Tongue (tissue), 3 donors: ENCODE measurements at places on chromosomes 2 and 18. TPM values are rescaled to one million over a fixed set of nuclear protein-coding genes. Genes with fewer than 3 reads are reported as not detected.

DNA sequence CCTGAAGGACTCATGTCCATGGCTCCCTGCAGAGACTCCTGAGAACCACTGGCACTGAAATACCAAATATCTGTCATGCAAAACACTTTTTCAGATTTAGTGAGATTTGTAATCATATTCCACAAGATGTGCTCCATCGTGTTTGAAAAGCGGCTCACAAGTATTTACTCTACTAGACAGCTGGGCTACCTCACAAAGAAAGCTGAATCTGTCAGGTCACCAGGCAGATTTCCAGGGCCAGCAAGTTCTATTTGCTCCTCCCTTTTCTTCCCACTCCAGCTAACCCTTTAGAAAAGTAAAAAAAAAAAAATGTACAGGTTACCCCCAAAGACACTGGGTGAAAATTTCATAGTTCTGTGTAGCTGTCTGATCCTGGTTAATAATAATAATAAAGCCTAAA, 22.9 kb downstream of the WIPF1 start:
- no peak for DNase-seq

DNA sequence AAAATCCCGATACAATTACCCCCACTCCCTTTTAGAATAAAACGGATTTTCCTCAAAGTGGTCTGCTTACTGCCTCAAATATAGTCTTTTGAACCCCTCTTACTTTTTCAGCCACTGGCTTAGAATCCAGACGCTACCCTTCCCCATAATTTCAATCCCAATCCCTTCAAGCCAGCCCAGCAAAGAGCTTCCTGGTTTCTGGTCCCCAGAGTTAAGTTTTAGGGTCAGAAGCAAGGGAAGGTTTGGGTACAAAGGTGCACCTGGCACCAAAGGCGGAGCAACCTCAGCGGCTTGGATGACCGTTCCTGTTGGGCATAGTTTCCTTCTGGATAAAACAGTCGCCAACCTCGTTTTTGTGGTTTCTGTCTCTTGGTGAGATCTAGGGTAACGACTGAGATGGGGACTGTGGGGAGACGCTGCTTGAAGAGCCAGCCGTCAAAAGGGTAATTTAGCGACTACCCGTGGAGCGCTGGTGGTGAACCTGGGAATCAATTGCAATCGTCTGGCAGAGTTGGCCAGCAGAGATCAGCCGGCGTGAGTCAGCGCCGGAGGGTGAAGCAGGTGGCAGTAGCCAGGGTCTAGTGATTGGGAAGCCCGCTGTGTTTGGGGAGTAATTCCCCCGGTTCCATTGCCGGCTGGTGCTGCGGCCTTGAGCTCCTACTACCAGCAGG, 1.6 kb downstream of the FEV start:
- no peak for DNase-seq

DNA sequence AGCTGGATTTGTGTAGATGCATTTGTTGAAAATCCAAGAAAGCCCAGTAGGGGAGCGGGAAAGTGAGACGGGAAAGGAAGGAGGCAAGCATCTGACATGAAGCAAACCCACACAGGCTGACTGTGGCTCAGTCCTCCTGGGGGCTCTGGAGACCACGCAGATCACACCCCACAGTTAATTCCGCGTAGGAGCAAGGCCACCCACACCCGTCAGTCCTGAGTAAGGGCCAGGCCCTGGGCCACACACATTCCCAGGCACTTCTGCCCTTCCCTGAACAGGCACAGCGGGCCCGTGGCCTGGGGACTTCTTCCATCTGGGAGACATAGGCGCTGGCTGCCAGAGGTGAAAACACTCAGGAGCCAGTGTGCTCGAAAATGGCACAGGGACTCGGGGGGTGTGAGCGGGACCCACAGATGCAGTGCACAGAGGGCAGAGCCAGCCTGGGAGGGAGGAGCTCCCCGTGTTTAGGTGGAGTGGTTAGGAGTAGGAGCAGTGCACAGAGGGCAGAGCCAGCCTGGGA, 19.4 kb upstream of the PRLH start:
- DNase-seq, result no peak

- no peak for DNase-seq
Observed at GRCh38 chr2:177554365-177554764, 161.8 kb downstream of the AGPS start.

GRCh38 chr18:6086731-6087130, 191.4 kb upstream of the TMEM200C start:
- no peak for DNase-seq

- DNase-seq, result no peak
Observed at GRCh38 chr2:120703330-120703994, 32.2 kb upstream of the GLI2 start.

- no peak for DNase-seq
Observed at GRCh38 chr18:69205925-69206324, 194.8 kb upstream of the DOK6 start.

- no peak for DNase-seq
Observed at GRCh38 chr2:42953216-42953615, 160.8 kb upstream of the HAAO start.

GRCh38 chr2:98385050-98385699, 38.9 kb downstream of the CNGA3 start:
- peak; percentile 90 for DNase-seq

- DNase-seq, result peak; percentile 99
Observed at GRCh38 chr2:210170446-210171303, 534 bp downstream of the KANSL1L start.

DNA sequence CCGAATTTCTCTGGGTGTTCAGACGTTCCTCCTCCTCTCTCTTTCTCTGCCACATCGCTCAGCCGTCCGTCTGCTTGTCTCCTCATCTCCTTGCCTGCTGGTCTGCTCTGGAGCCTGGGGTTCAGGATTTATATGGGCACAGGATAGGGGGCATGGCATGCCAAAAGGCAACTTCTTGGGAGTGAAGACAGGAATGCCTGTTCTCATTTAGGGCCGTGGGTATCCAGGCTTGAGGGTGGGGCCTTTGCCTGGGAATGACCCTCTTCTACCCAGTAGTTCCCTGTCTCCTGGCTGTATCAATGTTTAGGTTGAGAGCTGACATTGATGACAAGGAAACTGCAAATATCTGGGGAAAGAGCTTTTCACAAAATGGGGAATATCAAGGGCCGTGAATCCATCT, 98.0 kb downstream of the HRH4 start:
- DNase-seq, result no peak

DNA sequence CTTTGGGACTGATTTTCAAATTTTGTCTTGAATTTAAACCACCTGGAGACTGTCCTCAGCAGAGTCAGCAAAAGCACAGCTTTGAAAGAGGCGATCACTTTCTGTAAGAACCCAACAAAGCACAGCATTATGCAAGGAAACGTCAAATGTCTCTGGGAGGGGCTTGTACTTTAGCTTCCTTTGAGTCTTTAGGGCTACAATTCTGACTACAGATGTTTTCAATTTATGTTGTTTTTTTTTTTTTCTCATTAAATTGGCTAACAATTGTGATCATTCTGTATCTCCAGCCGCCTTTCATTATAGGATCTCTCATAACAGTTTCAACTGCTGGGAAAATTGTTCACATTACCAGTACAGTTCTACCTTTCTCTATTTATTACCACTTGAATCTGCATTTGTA, 48.3 kb downstream of the COL3A1 start:
- peak; percentile 72 for DNase-seq

GRCh38 chr2:160175169-160176134, 24.6 kb downstream of the ITGB6 start:
- peak; percentile 31 for DNase-seq

- DNase-seq, result no peak
Observed at GRCh38 chr2:24538720-24539119, 47.7 kb downstream of the NCOA1 start.

DNA sequence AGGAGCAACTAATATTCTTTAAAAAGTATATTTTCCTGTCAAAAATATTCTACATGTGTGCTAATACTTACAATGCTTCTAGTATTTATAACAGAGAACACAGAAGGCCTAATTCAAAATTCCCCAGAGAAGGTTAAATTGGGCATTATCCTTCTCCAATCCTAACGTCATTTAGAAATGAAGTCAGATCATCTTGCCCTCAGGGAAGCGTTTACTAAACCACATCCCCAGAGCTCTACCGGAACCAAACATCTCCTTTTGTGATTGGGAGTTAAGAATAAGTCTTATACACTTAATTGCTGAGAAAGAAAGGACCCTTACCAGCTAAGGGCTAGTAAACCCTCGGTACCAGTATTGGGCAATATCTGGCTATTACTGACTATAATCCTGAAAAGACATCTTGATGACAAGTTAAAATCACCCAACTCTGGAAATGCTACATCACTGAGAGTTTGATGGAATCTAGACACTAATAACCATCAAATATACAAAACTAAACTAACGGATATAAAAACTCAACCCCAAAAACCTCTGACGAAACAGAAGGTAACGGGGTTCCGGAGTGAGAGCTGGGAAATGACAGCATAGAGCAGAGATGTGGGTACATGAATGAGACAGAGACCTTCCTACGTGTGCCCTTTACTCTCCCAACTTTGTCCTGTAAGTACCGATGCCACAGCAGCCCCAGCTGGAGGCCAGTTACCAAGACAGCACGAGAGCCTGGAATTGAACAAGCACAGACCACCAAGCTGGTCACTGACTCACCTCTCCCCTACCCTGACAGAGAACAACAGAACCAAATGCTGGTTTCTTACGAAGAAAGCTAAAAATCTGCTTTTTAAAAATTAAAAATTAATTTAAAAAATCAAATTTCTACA, 35.0 kb downstream of the WDSUB1 start:
- DNase-seq, result no peak

DNA sequence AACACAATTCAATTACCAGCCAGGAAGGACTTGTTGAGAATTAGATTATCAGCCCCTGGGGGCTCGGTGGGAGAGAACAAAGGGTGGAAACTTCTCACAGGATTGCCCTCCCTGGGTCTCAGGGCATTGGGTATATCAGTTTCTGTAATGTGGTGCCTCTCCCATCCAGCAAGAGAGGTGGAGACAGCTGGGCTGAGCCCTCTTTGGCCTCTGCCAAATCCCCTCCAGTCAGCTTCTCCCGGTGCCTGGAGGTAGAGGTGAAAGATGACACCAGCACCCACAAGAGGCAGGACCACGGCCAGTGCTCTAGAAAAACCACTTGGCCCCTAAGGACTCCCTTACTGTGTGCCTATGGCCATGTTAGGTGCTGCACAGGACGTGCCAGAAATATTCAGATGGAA, 179.7 kb downstream of the HAUS1 start:
- DNase-seq, result peak; percentile 63

DNA sequence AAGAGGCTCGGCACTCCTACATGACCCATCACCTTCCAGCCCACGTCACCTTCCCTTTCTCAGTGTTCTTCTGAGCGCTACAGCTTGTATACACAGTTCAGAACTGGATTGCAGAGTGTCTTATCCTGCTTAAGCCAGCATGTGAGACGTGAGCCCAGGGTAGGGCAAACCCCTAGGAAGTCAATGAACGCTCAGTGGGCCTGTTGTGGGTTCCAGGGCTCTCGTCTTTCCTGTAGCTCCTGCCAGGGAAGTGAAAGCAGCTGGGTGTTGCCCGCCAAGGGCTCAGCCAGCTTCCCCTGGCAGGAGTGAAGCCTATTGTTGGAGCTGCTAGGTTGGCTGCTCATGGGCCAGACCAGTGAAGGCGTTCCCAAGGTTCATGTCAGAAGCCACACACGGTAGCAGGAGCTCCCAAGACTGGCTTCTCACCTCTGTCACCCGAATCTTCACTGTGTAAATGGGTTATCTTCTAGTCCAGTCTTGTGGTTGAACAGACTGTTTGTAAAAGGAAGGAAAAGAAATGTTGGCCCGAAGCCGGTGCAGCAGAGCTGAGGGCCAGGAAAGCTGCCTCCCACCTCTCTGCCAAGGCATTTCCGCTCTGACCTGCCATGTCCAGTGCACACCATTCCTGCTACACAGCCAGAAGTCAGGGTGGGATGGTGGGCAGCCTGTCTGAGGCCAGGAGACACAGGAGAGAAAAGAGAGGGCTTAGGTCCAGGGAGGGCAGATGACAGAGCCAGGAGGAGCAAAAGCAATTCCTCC, 69.6 kb upstream of the RMDN2 start:
- no peak for DNase-seq

- peak; percentile 34 for DNase-seq
Observed at GRCh38 chr18:64974391-64975125, 776.3 kb upstream of the CDH7 start.

- no peak for DNase-seq
Observed at GRCh38 chr18:59065684-59066083, 74.0 kb upstream of the SEC11C start.

DNA sequence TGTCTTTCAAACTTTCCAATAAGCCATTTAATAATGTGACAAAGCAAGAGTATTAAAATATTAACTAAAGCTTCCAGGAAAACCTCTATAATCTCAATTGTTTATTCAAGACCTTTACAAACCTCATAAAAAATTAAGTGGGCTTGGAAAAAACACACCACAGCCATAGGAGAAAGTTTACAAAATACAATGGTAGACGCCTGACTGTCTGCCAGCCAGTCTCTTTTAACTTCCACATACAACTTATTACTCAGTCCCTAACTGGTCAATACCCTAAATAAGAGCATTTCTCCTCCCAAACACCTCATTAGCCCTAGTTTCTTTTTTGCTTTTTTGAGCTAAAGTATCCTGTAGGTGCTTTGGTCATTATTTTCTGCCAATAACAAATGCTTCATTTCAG, 247.4 kb upstream of the CYP26B1 start:
- DNase-seq, result no peak

- DNase-seq, result no peak
Observed at GRCh38 chr2:157415591-157416101, 28.2 kb downstream of the CYTIP start.

DNA sequence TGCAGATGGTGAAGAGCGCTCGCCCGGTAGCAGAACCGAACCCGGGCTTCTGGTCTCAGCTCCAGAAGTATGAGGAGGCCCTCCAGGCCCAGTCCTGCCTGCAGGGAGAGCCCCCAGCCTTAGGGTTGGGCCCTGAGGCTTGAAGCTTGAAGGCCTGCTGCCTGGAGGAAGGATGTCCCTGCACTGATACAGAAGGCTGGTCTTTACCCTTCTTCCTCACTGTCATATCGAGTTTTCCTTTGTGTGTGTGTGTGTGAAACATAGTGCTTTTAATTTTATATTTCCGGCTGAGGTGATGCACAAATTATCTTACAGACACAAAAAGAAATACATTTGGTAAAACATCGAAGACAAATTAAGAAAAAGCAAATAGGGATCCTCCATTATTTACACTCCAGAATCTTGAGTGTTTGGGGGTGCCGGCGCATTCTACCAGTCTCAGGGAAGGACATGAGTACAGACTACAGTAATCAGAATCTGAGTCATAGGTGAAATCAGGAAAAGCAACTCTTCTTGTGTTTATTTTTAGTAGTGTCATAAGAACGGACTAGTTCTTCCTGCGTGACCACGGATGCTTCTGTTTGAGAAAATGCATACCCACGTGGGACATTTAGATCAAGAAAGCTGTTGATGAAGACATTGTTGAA, 1.3 kb downstream of the DUSP28 start:
- no peak for DNase-seq

DNA sequence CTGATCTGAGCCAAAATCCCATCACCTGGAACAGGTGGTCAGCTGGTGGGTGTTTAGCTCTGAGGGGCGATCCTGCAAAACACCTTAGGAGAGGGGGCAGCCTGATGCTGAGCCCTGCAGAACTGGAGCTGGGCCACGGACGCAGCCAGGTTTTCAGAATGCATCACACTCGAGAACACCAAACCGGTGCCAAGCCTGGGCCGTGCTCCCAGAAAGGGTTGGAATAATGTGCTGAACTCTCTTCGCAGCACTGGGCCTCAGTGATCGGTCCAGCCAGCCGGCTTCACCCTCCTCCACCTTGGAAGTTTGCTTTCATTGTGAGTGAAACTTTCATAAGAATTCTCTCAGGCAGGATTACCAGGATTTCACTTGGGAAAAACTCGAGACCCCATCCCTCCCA, 56.5 kb upstream of the TTC39C start:
- peak; percentile 58 for DNase-seq

The TMEM200C gene
- total RNA-seq, result 1.4 TPM

The MORN2 gene
- total RNA-seq, result 9.9 TPM

The DUSP2 gene
- 8.0 TPM for total RNA-seq

The CYS1 gene
- total RNA-seq, result 5.4 TPM

The CNDP1 gene
- total RNA-seq, result not detected

The IL36A gene
- 0.72 TPM for total RNA-seq

The GCG gene
- not detected for total RNA-seq
